ENCODE measurements at places on chromosomes 11 and 22. TPM values are rescaled to one million over a fixed set of nuclear protein-coding genes. Genes with fewer than 3 reads are reported as not detected.

The ISX gene
- total RNA-seq: not detected

- DNase-seq: no peak
Measured at GRCh38 chr22:50504369-50505211, 2.9 kb downstream of the LMF2 start.

DNA sequence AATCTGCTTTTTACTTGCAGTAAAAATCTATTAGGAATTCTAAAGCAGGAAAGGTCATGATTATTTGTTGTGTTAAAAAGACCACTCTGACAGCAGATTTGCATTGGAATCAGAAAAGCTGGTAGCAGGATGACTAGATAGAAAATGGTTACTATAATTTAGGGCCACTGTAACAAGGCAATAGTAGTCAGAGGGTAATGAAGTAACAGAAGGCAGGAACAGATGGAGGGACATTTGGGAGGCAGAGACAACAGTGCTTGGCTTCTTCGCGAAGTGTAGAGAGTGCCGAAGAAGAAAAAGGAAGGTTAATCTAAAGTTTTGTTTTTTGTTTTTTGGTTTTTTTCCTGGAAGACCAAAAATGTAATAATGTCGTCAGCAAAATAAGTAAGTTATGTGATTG is 129.8 kb upstream of the SLC5A12 start:
- DNase-seq: no peak

GRCh38 chr22:24434471-24435322 is 7.3 kb downstream of the ADORA2A start:
- no peak for DNase-seq

The RFPL3 gene
- not detected for total RNA-seq

The KLHL22 gene
- total RNA-seq: 24.0 TPM

- DNase-seq: no peak
Measured at GRCh38 chr11:100684101-100685065, 2.7 kb upstream of the ARHGAP42 start.

DNA sequence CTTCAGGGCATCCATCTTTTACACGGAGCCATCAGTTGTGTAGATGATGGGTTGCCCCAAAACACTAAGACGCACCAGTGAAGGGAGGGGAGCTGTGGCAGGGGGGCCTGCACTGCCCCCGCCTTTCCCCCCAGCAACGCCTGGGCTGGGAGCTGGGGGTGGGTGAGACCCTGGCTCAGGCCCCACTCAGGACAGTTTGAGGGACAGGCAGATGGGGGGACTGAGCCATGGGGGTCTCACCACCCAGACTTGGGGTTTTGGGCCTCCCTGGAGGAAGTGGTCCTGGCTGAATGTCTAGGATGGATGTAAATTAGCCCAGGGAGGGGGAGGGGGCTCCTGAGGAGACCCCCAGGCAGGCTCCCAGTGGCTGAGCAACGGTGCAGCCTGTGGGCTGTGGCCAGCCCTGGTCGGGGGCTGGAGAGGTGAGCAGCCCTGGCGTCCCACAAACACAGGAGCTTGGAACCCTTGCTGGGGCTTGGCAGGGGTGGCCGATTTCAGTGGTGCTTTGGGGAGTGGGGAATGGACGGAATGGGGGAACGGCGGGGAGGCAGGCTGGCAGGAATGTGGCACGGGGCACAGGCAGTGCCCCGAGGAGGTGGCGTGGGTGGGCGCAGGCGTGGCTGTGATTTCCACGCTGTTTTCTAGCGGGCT is 6.1 kb downstream of the PARVB start:
- DNase-seq: no peak

The TPBGL gene
- 0.21 TPM for total RNA-seq

- no peak for DNase-seq
Measured at GRCh38 chr11:24697522-24698111, 200.8 kb downstream of the LUZP2 start.

The VPREB1 gene
- not detected for total RNA-seq

DNA sequence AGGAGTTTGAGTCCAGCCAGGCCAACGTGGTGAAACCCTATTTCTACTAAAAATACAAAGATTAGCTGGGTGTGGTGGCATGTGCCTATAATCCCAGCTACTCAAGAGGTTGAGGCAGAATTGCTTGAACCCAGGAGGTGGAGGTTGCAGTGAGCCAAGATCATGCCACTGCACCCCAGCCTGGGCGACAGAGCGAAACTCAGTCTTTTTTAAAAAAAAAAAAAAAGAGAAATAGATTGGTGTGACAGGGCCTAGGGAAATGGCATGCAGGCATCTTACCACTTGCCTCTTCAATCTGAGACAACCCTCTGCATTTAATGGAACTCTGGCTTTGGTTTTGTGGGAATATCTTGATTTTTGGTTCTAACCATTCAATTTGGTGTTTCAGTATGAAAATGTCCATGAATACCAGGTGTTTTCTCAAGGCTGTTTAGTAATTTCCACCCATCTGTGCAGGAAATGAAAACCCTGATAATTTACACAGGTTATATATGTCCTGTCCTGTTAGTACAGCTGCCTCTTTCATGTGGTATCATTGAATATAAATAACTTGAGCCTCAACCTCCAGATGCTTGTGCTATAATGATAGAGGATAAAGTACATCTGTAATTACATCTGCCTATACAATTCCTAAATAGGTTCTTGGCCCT is 8.4 kb downstream of the XBP1 start:
- no peak for DNase-seq

Data from thoracic aorta (tissue), 2 donors.